ENCODE measurements at places on chromosomes 12 and 14.

GRCh38 chr12:78406828-78407227 is 457.7 kb upstream of the SYT1 start:
- peak; percentile 19 for DNase-seq

GRCh38 chr12:2384029-2384386 is 331.2 kb downstream of the CACNA1C start:
- peak; percentile 15 for DNase-seq

DNA sequence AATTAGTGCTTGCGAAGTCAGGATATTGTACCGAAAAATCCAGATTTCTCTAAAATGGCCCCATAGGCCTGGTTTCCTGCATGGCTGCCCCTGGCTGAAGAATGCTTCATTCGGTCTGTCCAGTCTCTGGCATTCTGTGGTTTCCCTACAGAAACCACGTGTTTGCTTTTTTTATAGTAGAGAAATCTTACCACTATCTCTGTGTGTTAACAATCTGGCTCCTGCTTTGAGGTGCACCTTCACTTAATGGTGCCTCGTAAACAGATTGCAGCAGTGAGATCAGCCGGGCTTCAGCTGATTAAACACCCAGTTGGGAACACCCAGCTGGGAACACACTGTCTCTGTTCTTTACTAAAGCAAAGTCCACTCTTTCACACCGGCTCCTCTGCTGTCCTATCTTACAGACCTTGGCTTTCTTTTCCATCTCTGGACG is 6.7 kb upstream of the DNAAF2 start:
- no peak for DNase-seq

DNA sequence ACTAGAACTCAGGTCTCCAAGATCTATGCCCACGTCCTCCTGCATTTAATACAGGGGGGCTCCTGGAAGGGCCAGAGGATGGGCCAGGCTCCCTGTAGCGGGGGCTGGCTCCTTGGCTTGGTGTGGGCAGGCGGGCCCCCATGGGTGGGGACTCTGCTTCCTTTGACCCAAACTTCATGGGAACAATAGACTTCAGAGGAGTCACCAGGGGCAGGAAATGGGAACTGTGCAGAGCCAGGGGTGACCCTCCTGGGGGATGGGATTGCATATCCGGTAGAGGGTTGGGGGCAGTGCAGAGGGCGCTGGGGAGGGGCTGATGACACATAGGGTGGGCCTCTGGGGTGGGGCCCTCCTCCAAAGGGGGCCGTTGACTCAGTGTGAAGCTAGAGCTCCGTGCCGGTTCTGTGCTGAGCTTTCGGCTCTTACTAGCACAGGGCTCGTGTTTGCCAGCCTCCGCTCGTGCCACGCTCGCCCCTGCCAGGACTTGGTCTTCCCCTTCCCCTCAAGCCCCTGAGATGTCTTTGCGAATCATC is 4.6 kb downstream of the TEAD4 start:
- DNase-seq, result peak; percentile 14

DNA sequence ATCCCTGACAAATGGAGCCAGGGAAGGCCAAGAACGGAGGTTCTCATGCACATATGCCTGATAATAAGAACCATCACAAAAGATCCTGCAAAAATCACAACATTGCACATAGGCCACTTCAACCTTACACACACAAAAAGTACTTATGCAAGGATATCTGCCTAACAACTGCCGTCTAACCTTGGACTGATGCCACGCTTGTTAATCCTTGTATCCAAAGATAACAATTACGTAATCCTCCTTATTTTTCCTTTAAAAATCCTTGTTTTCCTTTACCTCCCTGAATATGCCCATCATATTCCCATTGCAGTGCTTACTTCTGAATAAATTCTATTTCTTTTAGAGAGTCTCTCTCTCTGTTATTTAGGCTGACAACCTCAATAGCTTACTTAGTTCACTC is 59.5 kb downstream of the TMEM116 start:
- DNase-seq, result peak; percentile 60

DNA sequence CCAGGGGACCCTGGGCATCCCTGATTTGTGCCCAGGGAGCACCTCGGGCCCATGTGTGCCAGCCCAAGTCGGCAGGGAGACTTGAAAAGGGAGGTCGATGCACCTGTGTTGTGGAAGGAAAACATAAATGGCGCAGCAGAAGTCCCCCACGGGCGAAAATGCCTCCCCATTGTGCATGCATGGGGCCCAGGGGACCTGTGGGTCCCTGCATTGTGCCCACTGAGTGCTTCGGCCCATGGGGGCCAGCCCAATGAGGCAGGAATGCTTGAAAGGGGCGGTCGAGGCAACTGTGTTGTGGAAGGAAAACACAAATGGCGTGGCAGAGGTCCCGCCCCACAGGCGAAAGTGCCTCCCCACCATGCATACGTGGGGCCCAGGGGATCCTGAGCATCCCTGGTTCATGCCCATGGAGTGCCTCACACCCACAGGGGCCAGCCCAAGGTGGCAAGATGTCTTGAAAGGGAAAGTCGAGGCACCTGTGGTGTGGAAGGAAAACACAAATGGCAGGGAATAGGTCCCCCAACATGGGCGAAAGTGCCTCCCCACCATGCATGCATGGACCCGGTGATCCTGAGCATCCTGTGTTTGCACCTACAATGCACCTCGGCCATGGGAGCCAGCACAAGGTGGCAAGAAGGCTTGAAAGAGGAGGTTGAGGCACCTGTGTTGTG is 368.0 kb downstream of the ALG10 start:
- DNase-seq, result no peak

DNA sequence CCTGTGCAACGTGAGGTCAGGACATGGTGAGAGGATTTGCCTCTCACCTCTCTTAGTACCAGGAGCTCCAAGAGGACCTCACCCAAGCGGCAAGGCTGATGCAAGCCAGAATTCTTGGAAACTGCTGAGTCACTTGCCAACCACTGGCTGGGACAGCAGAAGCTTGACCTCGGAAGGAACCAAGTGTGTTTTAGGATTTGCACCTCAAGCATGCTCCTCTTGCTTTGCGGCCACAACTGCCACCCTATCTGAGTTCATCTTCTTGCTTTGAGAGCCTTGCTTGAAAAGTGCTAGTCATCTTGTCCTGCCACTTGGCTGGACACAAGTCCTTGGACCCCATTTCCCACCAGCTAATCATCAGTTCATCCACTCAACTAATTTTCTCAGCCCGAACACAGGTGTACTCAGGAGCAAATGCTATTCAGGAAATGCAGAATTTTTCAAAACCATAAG is 195.8 kb downstream of the SLC25A21 start:
- peak; percentile 43 for DNase-seq

GRCh38 chr14:53663709-53664108 is 292.9 kb downstream of the BMP4 start:
- DNase-seq, result peak; percentile 7

DNA sequence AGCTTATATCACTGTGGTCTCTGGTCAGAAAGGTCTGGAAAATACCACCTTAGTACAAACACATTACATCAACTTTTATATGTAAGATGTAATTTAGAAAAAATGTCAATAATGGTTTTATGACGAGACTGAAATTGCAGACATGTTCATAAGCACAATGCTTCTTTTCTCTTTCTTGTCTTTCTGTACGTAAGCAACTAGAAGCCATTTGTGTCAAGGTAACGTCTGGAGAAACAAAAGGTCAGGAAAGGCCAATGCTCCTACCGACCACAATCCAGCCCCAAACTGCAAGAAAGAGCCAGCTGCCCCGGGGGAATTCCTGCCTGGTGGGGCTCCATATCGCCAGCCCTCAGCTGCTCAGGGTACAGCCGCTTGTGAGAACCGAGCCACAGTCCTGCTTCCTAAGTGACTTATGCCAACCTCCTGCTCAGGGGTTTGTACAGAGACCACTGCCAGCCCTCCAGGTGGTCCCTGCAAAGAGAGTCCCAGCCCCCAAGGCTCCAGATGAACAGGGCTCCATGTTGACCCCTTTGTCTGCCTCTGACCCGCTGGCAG is 6.3 kb downstream of the ZNF839 start:
- no peak for DNase-seq

DNA sequence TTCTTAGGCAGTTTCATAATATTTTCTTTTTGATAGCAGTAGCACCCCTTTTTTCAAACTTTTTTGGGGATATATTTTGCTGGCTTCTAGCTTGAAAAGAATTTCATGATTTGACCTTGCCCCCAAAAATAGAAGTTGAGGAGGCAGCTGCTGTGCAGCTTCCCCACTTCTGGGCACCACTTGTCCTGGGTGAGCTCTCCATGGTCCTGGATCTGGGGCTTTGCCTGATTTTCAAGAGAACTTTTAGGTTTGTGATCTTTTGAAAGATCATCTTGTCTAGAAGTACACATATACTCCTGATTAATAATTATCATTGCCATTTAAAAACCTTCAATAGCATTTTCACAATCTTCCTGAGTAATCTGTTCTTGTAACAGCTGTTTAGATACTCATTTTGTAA is 271.6 kb downstream of the NPAS3 start:
- DNase-seq, result peak; percentile 8

- peak; percentile 30 for DNase-seq
Observed at GRCh38 chr14:96206461-96206860, 1.8 kb downstream of the BDKRB2 start.

GRCh38 chr12:123533672-123534643 is at the start of gene RILPL1:
Gene RILPL1 (minus strand): TSS chr12:123533719. CDS start chr12:123533482, 237 bp downstream.
- DNase-seq, result peak; percentile 24

GRCh38 chr14:92830902-92831301 is 36.8 kb downstream of the GOLGA5 start:
- DNase-seq, result no peak

DNA sequence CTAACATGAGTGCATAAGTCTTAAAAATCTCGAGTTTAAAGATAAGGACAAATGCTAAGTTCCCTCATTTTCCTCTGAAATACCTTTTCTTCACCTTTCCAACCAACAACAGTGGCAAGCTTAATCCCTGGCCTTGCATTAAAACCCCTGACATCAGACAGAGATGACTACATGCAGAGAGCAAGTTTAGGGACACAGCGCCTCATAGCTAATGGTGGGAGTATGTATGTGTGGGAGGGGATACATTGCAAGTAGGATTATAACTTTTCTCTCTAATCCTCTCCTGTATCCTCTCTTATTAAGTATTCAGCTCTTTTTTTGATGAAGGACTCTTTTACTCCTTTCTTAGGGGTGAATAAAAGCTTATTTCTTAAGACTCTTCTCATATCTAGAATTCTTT is 547.1 kb downstream of the CCER1 start:
- no peak for DNase-seq

GRCh38 chr12:52826611-52827498 is 7.3 kb downstream of the KRT79 start:
- DNase-seq, result no peak

DNA sequence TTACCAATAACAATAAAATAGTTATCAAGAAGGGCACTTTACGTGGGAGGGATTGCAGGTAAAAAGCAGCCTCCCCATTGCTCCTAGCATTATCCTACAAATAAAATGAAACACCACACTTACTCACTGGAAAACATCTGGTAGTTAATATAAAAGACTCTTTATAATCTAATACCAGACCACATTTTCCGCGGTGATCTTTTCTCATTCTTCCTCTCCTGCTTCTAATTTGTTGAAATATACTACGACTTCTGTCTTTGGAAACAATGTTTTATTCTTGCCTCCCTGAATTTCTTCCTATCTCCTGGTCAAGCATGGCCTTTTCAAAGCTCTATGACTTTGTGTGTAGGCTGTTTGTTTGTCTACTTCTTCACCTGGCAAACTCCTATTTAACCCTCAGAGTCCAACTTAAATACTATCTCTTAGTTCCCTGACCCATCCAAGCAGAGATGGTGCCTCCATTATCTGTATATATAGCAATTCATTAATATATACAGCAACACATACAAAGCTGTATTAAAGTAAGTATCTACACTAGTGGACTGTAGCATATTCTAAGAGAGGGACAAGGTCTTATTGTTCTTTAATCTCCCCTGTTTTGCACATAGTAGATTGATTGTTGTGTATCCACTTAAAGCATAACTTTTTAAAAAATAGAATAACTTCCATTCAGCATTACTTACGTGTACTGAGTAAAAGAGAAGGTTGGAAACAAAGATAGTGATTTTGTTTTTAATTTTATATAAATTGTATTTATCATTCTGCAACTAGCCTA is 228.3 kb downstream of the CEP128 start:
- no peak for DNase-seq

- DNase-seq, result no peak
Observed at GRCh38 chr14:82855912-82856391, 1322.3 kb upstream of the SEL1L start.

- no peak for DNase-seq
Observed at GRCh38 chr12:132108211-132108832, 35.8 kb downstream of the DDX51 start.

DNA sequence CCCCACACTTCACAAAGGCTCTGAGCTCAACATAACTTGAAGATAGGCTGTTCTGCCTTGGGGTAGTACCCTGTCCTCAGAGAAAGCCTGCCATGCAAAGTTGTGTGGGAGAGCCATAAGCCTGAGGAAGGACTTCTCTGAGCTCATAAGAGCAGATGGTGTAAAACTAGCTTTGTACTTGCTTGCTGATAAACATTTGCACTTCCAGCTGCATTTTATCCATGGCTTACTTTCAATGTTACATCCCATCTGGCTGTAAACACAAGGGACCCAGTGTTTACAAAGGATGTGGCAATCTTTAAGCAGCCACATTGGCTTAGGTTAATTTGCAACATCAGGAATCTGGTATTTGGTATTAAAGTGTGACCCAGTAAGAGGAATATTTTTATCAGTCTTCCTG is 258.1 kb downstream of the IPO8 start:
- peak; percentile 44 for DNase-seq

- no peak for DNase-seq
Observed at GRCh38 chr12:79934281-79935020, 446 bp downstream of the PPP1R12A start.

DNA sequence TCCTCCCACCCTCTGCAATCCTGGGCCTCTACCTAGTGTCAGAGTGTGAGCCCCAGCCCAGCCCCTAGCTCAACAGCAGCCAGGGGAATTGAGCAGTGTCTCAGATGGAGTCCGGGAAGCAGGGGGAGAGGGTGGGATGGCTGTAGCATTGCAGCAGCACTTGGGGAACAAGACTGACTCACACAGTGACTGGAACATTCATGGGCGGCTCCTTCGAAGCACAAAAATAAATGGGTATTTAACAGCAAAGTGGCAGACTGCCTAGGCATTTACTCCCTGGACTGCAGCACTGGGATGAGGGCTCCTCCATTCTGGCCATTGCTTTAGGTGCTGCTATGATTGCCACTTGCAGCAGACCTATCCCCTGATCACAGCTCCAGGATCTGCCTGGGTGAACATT is 46.0 kb upstream of the STK38L start:
- peak; percentile 88 for DNase-seq

DNA sequence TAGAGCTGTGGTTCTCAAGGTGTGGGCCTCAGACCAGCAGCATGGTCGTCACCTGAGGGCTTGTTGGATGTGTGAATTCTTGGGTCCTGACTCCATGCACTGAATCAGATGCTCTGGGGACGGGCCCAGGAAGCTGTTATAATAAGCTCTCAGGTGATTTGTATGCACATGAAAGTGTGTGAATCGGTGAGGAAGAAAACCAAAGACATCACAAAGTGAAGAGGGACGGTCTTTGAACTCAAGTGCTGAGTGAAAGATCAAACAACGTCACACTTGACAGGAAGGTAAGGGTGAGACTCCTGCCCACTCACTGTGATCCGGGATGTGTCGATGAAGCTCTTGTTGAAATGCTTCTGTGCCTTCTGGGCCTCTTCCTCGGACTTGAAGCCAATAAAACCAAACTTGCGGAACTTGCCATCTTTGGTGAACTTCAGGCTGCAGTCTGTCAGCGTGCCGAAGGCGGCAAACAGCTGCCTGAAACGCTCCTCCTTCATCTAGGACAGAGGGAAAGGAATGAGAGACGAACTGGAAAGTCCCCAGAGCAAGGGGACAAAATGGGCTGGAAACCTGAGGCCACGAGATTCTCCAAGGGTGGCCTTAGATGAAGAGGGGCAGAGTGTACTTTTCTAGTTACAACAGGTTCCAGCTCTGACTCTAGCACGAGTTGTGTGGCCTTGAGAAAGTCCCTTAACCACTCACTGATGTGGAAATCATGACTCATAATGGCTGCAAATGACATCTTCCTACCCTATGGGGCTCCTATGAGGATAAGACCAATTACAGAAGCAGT is 4.0 kb downstream of the RBM19 start:
- DNase-seq, result peak; percentile 14
